NCI-H748 treated with DMSO at 0.1 percent for 48 hours (cell line): ENCODE measurements at places on chromosomes 11 and 22.

- DNase-seq: no peak
Measured at GRCh38 chr11:26623076-26623659, 51.1 kb upstream of the MUC15 start.

- no peak for DNase-seq
Measured at GRCh38 chr22:35894937-35895708, 133.5 kb downstream of the RBFOX2 start.

DNA sequence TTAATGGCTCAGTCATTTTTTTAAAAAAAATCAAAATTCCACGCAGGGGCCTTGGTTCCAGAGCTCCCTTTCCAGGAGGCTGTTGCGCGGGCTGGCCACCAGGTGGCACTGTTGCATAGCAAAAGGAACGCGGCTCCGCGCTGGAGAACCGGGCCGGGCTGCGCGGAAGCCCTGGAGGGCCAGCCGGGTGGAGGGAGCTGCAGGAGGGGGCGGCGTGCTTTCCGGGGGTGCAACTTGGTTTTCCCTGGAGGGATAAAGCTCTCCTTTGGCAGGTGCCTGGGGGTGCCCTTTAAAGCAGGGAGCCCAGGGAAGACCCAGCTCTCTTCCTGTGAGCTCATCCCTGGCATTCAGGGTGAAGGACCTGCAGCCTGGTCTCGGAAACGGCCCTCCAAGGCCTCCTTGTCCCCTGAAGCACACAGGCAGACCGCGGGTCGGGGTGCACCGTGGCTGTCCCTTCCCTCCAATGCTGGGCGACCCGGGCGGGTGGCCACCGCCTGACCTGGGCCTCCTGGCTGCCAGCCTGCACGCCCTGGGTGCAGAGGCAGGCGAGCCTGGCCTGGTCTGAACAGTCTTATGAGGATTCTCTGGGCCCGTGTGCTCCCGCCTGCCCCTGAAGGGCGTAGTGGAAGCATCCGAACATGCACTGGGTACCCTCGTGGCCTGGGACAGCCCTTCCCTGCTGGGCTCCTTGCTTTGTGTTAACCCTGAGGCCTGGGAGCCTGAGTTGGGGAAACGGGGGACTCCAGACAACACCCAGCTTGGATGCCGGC lies 23.4 kb downstream of the KRTAP5-5 start:
- peak; percentile 54 for DNase-seq

DNA sequence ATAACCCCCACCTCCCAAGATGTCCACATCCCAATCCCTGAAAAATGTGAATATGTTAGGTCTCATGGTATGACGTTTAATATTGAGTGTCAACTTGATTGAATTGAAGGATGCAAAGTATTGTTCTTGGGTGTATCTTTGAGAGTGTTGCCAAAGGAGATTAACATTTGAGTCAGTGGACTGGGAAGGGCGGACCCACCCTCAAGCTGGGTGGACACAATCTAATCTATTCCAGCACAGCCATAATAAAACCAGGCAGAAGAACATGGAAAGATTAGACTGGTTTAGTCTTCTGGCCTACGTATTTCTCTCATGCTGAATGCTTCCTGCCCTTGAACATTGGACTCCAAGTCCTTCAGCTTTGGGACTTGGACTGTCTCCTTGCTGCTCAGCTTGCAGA lies 315.5 kb downstream of the GUCY1A2 start:
- no peak for DNase-seq

DNA sequence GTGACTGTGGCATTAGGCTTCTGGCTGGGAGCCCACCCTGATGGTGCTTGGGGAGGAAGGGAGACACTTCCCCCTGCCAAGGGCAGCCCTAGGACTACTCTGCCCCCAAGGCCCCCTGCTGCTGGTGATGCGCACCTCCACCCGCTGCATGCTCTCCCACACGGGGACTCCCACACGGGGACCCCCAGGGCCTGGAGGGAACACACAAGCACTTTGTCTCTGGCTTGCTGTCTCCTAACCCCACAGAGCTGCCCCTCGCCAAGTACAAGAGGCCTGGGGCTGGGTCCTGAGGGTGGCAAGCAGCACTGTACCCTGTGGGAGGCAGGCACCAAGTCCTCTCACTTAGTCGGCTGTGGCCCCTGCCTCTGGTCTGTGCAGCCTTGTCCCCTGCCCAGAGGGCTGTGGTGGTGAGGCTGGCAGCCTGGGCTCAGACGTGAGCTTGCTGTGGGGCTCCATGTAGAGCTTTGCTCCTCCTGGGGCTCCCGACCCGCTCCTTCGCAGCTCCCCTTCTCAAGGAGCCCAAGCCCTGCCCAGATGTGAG lies 7.9 kb downstream of the LRRC75B start:
- DNase-seq: no peak

GRCh38 chr11:35163209-35163608 lies 24.2 kb downstream of the CD44 start:
- DNase-seq: no peak

GRCh38 chr22:23532731-23533130 lies 47.4 kb downstream of the IGLL1 start:
- no peak for DNase-seq

DNA sequence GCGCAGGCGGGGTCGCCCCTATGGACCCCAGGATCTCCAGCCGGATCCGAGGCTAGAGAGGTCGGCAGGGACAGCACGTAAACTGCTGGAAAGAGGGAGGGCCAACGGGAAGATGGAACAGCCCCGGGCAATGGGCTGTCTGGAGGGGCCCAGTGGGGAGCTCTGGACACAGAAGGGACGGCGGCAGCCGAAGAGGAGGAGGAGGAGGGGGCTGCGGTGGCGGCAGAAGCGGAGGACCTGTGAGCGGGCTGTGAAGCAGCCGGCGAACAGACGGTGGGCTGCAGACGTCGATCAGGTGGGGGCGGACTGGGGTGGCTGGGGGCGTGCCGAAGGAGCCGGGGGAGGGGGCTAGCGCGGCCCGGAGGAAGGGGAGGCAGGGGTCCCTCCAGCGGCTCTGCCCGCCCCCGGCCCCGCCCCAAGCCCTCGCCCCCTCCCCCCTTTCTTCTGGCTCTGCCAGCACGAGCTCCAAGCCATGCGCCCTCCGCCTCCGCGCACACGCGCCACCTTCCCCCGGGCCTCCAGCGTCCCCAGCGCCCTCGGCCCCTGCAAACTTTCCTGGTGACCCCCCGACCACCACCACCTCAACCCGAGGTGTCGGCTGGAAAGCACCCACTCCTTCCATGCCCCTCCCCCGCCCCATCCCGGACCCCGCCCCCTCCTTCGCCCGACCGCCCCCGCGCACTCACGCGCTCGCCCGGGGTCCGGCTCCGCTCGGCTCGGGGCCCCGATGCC lies 432 bp downstream of the TNKS1BP1 start:
- DNase-seq: peak; percentile 10

GRCh38 chr11:116499396-116500003 lies 273.3 kb downstream of the BUD13 start:
- DNase-seq: no peak

GRCh38 chr11:111905411-111905810 lies 6.2 kb downstream of the CRYAB start:
- no peak for DNase-seq

- DNase-seq: no peak
Measured at GRCh38 chr11:65488273-65489034, 10.4 kb upstream of the MALAT1 start.

DNA sequence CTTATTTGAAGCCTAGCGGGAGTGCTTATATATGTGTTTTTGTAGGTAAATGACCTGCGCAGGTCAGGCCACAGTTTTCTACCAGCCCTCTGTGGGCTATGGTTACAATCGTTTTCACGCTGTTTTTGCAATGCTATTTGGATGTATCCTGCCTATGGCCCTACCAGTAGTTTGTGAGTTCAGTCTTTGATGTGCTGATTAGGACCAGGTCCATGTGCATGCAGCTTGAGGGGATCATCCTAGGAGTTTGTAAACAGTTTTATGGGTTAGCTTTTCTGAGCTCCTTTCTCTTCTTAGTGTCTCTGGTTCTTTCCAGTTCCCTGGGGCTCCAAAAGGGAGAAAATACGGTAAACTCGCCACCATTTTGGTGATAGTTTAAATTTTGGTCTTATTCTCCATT lies 142.5 kb downstream of the LDLRAD3 start:
- no peak for DNase-seq

- no peak for DNase-seq
Measured at GRCh38 chr11:126284829-126285228, 1.9 kb downstream of the TIRAP start.

DNA sequence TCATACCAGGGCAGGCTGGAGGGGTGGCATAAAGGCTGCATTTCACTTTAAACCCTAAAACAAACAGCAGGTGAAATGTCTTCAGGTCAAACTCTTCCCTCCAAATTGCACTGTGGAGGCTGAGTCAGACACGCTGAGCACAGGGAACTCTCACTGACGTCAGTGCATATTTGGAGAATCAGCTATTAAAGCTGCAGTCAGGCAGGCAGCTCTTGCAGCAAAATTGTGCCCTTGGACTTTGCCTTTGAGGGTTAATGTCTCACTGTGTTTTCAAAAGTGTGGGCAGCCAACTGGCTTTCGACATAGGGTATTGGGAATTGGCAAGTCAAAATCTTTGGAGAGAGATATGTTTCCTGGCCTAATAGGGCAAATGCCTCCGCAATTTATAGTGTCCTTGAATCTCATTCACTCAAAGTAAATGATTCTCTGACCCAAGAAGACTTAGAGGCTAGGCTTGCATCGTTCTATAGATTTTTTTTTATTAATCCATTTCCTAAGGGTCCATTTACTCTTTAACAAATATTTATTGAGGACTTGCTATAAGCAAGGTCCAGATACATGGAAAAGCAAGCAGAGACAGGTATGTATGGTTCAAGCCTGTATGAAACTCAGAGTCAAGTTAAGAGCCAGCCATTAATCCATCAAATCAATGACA lies 27.7 kb upstream of the SMCO4 start:
- no peak for DNase-seq

DNA sequence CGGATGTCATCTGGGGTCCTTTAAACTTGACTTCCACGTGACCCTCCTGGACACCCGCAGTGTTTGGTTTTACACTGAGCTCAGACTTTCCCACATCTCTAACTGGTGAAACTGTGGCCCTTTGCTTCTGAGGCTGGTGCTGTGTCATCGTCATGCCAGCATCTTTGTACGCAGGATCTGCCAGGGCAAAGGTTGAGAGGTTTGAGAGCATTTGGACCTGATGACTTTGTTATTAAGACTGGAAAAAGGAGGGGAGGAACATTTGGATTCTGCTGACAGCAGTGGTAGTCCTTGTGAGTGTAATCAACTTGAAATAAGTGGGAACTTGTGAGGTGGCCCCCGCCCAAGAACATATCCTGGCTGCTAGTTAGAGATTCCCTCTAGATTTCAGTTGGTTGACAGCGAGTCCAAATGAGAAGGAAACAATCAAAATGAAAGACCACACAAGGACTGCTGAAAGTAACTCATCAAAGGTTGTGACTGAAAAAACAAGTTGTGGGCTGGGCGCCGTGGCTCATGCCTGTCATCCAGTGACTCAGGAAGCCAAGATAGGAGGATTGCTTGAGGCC lies 102.5 kb downstream of the KIAA1671 start:
- no peak for DNase-seq

DNA sequence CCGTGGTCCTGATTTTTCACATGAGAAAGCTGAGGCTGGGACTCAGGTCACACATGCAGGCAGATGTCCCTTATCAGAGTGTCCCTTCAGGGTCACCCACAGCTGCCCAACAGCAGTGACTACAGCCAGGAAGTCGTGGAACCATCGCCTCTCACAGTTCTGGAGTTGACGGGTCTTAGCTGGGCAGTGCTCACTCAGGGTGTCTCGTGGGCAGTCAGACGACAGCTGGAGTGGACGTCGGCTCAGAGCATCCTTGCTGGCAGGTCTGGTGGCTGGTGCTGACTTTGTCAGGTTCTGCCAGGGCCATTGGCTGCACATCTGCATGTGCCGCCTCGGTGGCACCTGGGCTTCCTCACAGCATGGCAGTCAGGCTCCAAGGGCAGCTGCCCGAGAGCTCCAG lies 35.6 kb upstream of the TH start:
- DNase-seq: no peak

- DNase-seq: no peak
Measured at GRCh38 chr11:17933708-17934107, 79.1 kb downstream of the SERGEF start.

- peak; percentile 43 for DNase-seq
Measured at GRCh38 chr11:45560155-45560912, 105.1 kb downstream of the CHST1 start.

DNA sequence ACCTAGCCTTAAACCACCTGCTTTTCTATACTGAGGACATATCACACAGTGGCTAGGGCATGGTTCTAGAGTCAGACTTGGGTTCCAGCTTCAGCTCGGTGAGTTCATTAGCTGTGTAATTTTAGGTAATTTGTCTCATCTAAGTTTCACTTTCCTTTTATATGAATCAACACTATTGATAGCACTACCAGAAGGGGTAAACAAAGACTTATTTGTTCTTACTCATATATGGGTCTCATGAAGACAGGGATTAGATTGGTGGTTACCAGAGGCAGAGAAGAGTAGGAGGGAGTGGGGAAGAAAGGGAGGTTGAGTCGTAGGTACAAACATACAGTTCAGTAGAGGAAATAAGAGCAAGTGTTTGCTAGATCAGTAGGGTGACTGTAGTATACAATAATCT lies 924.7 kb downstream of the OPCML start:
- no peak for DNase-seq

DNA sequence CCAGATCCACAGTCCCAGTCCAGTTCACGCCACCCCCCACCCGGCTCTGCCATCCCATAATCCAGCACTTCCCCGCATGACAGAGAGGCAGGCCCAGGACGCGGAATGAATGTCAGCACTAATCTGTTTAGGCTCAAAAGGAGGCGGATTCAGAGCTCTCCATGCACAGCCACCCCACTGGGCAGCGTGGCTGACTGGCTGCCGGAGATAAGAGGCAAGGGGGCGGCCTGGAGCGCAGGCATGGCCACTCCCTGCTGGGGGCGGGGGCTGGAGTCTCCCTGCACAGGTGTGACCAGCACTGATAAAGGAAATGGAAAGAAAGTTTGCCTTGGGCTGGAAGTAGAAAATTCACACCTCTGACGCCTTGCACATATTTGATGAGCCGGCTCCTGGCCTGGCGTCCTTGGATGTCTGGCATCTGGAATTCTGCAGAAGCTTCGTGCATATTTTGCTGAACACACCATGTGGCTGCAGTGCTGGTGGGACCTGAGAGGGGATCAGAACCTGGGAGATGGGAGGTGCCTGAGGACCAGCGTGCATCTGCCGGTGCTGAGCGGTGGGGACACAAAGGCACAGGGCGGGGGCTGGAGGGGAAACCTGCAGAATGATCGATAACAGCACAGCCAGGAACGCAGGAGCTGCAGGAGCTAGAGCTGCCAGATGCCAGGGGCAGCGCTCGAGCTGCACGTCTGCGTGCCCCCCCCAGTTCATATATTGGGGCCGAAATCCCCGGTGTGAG lies 344.4 kb downstream of the CTTN start:
- DNase-seq: no peak

DNA sequence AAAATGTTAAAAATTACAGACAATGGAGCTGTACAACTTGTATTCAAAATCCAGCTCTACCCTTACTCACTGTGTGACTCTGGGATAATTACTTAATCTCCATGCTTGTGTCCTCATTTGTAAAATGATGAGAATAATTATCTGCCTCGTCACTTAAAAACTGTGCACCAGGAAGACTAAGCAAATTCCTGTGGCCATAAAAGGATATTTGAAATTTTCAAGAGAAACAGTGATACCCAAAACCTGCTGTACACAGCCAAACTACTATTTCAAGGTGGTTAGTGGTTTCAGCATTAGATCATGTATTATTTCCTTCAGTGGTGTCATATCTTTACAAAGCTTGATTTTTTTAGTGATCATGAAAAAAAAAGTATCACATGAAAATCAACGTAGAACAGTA lies 136.9 kb downstream of the METTL15 start:
- no peak for DNase-seq
